Activated T-cell treated with anti-CD3 and anti-CD28 coated beads, Interleukin-2, amount 50 U/mL, for 72 hours (primary cell): ENCODE measurements at places on chromosomes 16 and 17.

GRCh38 chr17:4318596-4318995, 47.9 kb downstream of the UBE2G1 start:
- DNase-seq, result no peak
- peak overlapping the region; percentile 77 for H3K27ac ChIP-seq
- no peaks in the 10 kb centered on the region for H3K27me3 ChIP-seq
- no peaks in the 10 kb centered on the region for H3K36me3 ChIP-seq

DNA sequence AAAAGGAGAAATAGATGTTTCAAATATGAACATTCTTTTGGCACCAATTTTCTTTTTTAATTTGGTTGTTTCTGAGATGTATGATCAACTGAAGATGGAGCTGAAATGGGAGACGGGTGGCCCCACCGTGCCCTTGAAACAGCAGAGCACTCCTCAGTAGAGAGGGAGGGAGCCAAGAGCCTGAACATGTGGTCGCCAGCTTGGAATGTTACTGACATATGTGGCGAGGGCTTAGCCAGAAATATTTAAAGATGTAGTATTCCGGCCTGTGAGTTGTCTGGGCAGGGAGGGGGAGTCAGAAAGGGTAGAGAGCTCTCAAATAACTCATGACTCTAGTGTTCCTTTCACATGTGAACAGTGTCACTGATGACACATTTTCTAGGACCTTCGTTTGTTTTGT, 13.3 kb upstream of the MRC2 start:
- DNase-seq, result no peak
- H3K27ac ChIP-seq, result no peak overlapping the region
- peaks cover 17% of the 10 kb centered on the region for H3K4me1 ChIP-seq
- H3K4me3 ChIP-seq, result no peak overlapping the region
- H3K27me3 ChIP-seq, result no peaks in the 10 kb centered on the region
- H3K36me3 ChIP-seq, result peaks cover 8% of the 10 kb centered on the region

DNA sequence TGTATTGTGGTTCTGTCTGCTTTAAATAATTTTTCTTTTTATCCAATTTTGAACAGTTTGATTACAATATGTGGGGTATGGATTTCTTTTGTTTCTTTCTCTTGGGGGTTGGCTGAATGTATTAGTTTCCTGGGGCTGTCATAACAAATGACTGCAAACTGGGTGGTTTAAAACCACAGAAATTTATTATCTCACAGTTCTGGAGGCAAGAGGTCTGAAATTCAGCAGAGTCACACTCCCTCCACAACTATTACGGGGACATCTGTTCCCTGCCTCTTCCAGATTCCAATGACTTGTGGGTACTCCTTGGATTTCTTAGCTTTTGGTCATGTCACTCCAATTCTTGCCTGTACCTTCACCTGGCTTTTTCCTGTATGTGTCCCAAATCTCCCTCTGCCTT, 23.7 kb downstream of the COX11 start:
- no peak overlapping the region for H3K27ac ChIP-seq
- H3K36me3 ChIP-seq, result no peaks in the 10 kb centered on the region
- peaks cover 21% of the 10 kb centered on the region for H3K27me3 ChIP-seq

DNA sequence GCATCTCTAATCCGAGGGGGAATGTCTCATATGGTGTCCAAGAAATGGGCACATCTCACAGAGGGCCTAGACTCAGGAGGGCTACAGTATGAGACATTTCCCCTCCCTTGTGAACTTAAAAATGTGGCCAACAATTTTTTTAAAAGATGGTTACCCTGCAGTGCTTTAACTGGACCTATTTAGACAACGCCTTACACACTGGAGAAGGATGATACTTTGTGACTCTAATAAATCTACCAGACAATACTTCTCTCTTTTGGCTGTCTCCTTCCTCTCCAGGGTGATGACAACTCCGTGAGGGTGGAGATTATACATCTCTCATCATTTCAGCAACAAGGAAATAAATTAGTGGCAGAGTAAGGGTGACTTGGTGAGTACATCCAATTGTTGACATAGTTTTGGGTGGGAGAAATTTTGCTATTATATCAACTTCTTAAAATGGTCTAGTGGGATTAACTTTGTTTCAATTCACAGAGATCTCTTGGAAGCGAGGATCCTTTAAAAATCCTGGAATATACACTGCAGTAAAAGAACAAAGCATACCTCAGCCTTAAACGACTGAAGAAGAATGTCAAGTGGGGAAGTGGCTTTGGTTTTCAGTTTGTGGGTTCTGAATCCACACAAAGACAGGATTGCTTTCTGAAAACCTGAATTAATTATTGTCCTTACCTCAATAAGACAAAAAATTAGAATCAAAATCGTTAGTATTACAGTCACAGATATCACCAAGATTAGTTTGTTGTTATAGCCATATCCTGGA, 89.8 kb downstream of the KPNA2 start:
- no peak overlapping the region for H3K4me3 ChIP-seq
- H3K36me3 ChIP-seq, result peaks cover 6% of the 10 kb centered on the region
- H3K27ac ChIP-seq, result no peak overlapping the region
- peaks cover 10% of the 10 kb centered on the region for H3K4me1 ChIP-seq
- DNase-seq, result no peak

DNA sequence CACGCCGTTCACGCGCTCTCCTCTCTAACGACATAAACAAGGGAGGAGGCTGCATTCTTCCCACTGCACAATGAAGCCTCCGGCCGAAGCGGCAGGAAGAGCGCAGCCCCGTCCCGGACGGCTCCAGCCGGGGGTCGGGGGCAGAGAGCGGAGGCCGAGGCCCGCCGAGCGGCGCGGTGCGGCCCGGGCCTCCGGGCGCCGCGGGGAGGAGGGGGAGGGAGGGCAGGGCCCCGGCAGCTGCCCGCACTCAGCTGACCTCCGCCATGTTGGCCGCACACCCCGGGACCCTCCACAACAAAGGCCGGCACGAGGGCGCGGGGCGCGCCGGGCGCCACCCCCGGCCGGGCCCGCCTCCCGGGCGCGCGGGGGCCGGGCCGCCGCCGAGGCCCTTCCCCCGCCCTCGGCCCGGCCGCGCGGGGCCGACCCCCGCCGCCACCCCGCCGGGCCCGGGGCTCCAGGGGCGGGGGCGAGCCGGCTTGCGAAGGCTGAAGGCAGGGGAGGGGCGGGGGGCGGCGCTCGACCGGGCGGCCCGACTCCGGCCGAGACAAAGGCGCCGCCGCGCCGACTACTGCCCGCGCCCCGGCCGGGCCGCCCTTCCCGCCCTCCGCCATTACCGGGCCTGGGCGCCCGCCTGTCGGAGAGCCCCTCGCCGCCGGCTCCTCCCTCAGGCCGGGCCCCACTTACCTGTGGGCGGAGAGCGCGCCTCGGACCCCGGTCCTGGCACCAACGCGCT, 527 bp downstream of the SIAH1 start:
- H3K4me3 ChIP-seq, result peak overlapping the region; percentile 90
- peak overlapping the region; percentile 83 for H3K27ac ChIP-seq
- H3K4me1 ChIP-seq, result peaks cover 39% of the 10 kb centered on the region
- DNase-seq, result peak; percentile 34

DNA sequence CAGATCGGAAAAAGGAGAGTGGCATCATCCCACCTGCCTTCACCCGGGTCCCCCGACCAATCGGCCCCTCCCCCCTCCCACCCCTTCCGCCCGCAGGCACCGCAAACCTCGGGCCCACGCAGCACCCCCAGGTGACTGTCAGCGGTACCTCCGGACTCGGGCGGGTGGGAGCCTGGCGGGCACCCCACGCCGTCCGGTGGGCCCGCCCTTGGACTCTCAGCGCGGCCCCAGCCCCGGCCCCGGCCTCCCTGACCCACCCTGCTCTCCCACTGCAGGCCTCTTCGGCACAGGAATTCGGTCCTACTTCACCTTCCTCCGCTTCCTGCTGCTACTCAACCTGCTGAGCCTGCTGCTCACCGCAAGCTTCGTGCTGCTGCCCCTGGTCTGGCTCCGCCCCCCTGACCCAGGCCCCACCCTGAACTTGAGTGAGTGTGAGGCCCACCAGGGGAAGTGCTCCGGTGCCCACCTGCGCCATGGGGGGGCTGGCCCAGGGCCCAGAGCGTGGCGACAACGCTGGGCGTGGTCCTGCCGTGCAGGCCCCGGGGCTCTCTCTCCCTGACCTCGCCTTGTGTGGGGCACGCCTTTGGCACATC, 1.6 kb downstream of the TMC8 start:
- DNase-seq, result peak; percentile 73
- peaks cover 74% of the 10 kb centered on the region for H3K4me1 ChIP-seq
- H3K27me3 ChIP-seq, result no peaks in the 10 kb centered on the region
- peak overlapping the region; percentile 39 for H3K27ac ChIP-seq
- H3K36me3 ChIP-seq, result peaks cover 16% of the 10 kb centered on the region
- peak overlapping the region; percentile 90 for H3K4me3 ChIP-seq

DNA sequence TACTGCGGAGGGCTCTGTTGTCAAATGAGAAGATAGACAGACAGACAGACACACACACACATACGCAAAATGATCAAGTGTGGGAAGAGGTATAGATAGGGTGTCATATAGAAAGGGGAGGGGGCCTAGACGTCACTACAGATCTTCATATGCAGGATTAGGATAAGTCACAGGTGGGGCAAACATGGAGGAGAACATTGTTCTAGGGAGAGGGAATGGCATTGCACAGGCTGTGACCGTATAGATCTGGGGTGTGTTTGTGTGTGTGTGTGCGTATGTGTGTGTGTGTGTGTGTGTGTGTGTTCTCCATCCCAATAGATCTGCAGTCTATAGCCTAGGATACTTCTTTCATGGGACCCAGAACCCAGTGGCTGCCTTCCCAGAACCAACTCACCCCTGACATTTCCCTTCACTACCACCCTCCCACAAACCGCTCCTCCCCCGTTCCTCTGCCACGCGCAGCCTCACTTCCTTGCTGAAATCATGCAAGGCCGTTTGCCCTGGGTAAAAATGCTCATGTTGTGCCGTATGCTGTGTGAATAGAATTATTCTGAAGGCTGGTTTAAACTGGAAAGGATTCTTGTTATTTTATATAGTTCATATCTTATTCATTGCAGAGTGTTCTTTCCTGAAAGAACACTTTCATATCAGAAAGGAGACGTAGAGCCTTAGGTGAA, 50.5 kb upstream of the CCL1 start:
- H3K36me3 ChIP-seq, result no peaks in the 10 kb centered on the region
- H3K27ac ChIP-seq, result no peak overlapping the region
- peaks cover 54% of the 10 kb centered on the region for H3K27me3 ChIP-seq
- H3K4me3 ChIP-seq, result no peak overlapping the region
- H3K4me1 ChIP-seq, result peaks cover 6% of the 10 kb centered on the region
- DNase-seq, result no peak

- peaks cover 6% of the 10 kb centered on the region for H3K4me1 ChIP-seq
- H3K27me3 ChIP-seq, result peaks cover 19% of the 10 kb centered on the region
- no peaks in the 10 kb centered on the region for H3K36me3 ChIP-seq
- H3K27ac ChIP-seq, result no peak overlapping the region
Observed at GRCh38 chr16:4936181-4936990, 562 bp downstream of the PPL start.

- no peak overlapping the region for H3K4me3 ChIP-seq
- H3K27ac ChIP-seq, result no peak overlapping the region
- DNase-seq, result no peak
- H3K36me3 ChIP-seq, result peaks cover 14% of the 10 kb centered on the region
- no peaks in the 10 kb centered on the region for H3K27me3 ChIP-seq
- H3K4me1 ChIP-seq, result no peaks in the 10 kb centered on the region
Observed at GRCh38 chr16:4399001-4399730, 17.2 kb downstream of the CORO7 start.

GRCh38 chr17:72125742-72126141, 4.9 kb downstream of the SOX9 start:
- DNase-seq, result no peak
- H3K4me3 ChIP-seq, result no peak overlapping the region
- H3K27ac ChIP-seq, result no peak overlapping the region
- peaks cover 4% of the 10 kb centered on the region for H3K36me3 ChIP-seq
- peaks cover 4% of the 10 kb centered on the region for H3K4me1 ChIP-seq

GRCh38 chr16:72120026-72120425, 26.4 kb downstream of the DHX38 start:
- H3K4me3 ChIP-seq, result no peak overlapping the region
- DNase-seq, result no peak
- no peaks in the 10 kb centered on the region for H3K4me1 ChIP-seq
- no peak overlapping the region for H3K27ac ChIP-seq

GRCh38 chr17:4161967-4162305, 18.9 kb downstream of the CYB5D2 start:
- peak overlapping the region; percentile 36 for H3K27ac ChIP-seq
- peaks cover 3% of the 10 kb centered on the region for H3K36me3 ChIP-seq
- no peaks in the 10 kb centered on the region for H3K27me3 ChIP-seq
- H3K4me1 ChIP-seq, result peaks cover 9% of the 10 kb centered on the region
- no peak overlapping the region for H3K4me3 ChIP-seq

DNA sequence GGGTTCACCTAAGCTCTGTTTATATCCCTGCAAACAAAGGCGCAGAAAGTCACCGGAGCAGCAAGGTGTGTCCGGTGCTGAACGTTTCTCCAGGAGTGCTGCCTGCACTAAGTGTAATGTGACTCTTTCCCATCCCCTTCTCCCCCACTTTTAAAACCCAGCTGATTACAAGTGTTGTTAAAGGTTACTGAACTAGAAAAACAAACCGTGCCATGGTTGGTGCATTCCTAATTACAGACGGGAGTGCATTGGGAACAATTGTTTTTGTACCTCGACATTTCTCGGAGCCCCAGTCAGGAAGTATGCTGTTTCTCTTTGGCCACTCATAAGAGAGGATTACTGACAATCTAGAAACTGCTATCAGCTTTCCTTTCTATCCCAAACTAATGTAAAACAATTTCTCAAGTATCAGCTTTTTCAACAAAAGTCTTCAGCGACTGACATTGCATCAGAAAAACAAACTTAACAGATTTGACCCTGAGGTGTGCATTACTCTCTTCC, 441.0 kb upstream of the SALL1 start:
- H3K27ac ChIP-seq, result no peak overlapping the region
- no peak for DNase-seq
- no peak overlapping the region for H3K4me3 ChIP-seq
- H3K36me3 ChIP-seq, result no peaks in the 10 kb centered on the region
- no peaks in the 10 kb centered on the region for H3K4me1 ChIP-seq
- H3K27me3 ChIP-seq, result no peaks in the 10 kb centered on the region

GRCh38 chr16:73347500-73348375, 299.8 kb upstream of the ZFHX3 start:
- H3K4me1 ChIP-seq, result no peaks in the 10 kb centered on the region
- H3K27ac ChIP-seq, result no peak overlapping the region
- no peak overlapping the region for H3K4me3 ChIP-seq
- H3K27me3 ChIP-seq, result no peaks in the 10 kb centered on the region
- no peaks in the 10 kb centered on the region for H3K36me3 ChIP-seq
- DNase-seq, result no peak

- no peak for DNase-seq
- no peak overlapping the region for H3K27ac ChIP-seq
- H3K36me3 ChIP-seq, result peaks cover 6% of the 10 kb centered on the region
Observed at GRCh38 chr17:45104907-45105624, 27.2 kb downstream of the PLCD3 start.

GRCh38 chr16:28110479-28110878, 47.0 kb upstream of the GSG1L start:
- H3K27ac ChIP-seq, result peak overlapping the region; percentile 95
- no peak for DNase-seq
- H3K4me3 ChIP-seq, result no peak overlapping the region
- peaks cover 15% of the 10 kb centered on the region for H3K4me1 ChIP-seq
